ENCODE measurements at places on chromosomes 1 and 21.

DNA sequence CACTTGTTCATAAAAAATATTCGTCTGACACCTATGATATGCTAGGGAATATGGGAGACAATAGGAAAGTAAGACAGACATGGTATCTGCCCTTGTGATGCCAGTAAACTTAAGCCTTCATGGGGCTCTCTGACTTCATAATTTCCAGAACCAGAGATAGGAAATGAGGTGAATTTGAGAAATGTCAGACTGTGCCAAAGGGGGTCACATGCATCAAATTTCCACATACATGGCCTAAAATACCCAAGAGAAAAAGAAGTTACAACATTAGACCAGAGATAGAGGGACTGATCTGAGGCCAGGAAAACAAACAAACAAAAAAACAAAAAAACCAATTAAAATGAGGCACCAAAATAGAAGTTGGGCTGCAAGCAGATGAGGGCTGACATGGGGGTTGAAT lies 75.7 kb downstream of the DISC1 start:
- no peaks in the 10 kb centered on the region for H3K36me3 ChIP-seq
- H3K27me3 ChIP-seq: no peaks in the 10 kb centered on the region
- H3K4me3 ChIP-seq: no peak overlapping the region
- no peak for DNase-seq
- no peak overlapping the region for H3K27ac ChIP-seq
- H3K4me1 ChIP-seq: peaks cover 3% of the 10 kb centered on the region

GRCh38 chr1:11380500-11380899 lies 98.5 kb upstream of the DISP3 start:
- DNase-seq: no peak
- H3K4me3 ChIP-seq: no peak overlapping the region
- H3K36me3 ChIP-seq: no peaks in the 10 kb centered on the region

DNA sequence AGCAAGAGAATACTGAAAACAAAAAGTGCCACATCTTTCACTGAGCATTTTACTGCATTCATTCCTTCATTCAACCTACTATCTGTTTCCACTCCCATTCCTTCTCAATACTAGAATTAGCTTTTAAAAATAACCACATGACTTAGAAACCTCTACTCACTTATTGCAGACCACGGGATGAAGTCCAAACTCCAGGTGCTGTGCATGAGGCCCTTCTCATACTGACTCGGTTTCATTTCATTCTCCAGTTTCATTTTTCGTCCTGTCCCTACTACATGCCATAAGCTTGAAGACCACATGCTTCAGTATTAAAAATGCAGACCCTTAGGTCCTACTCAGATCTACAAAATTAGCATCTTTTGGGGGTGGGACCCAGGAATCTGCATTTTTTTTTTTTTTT lies 2.3 kb upstream of the BACH1 start:
- no peaks in the 10 kb centered on the region for H3K36me3 ChIP-seq
- no peak overlapping the region for H3K4me3 ChIP-seq
- DNase-seq: no peak
- H3K4me1 ChIP-seq: peaks cover 12% of the 10 kb centered on the region

DNA sequence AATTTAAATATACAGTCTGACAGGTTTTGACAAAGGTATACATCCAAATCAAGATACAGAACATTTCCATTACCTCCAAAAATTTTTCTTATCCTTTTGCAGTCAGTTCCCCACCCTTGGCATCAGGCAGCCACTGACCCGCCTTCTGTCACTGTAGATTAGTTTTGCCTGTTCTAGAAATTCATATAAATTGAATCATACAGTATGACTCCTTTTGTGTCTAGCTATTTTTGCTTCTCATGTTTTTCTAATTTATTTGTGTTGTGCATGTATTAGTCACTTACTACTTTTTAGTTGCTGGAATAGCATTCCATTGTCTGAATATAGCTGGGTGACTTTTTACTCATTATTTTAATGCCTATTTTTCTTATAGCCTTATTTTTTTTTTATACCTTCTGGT lies 3.8 kb downstream of the UTP25 start:
- H3K36me3 ChIP-seq: no peaks in the 10 kb centered on the region
- H3K4me3 ChIP-seq: no peak overlapping the region
- no peak overlapping the region for H3K27ac ChIP-seq
- H3K27me3 ChIP-seq: no peaks in the 10 kb centered on the region

- H3K4me1 ChIP-seq: no peaks in the 10 kb centered on the region
- DNase-seq: peak; percentile 24
- no peaks in the 10 kb centered on the region for H3K27me3 ChIP-seq
- H3K4me3 ChIP-seq: no peak overlapping the region
- no peak overlapping the region for H3K27ac ChIP-seq
Observed at GRCh38 chr1:246450611-246451251, 56.3 kb downstream of the SMYD3 start.

DNA sequence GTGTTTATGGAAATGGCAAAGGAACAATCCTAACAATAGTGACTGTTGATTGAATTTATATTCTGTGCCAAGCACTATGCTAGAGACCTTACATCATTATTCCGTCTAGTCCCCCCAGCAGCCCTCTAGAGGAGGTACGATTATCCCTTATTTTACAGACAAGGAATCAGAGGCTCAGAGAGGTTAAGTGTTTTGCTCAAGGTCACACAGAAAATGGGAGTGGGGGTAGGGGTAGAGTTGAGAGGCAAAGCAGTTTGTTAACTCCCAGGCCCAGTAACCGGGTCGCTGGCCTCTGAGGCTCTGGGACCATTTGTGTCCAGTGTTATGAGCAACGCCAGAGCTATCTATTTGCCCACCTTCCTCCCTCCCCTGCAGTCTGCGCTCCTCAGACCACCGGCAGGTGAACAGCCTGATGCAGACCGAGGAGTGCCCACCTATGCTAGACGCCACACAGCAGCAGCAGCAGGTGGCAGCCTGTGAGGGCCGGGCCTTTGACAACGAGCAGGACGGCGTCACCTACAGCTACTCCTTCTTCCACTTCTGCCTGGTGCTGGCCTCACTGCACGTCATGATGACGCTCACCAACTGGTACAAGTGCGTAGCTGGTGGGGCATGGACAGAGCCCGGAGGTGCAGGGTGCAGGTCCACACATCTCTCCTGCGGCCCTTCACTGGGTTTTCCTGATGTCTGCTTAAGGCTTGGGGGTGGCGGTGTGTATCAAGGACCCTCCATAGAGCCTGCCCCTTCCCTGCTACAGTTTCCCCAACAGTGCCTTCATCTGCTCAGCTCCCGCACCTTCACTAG lies 19.8 kb downstream of the SERINC2 start:
- peaks cover 16% of the 10 kb centered on the region for H3K36me3 ChIP-seq
- no peaks in the 10 kb centered on the region for H3K27me3 ChIP-seq
- no peak overlapping the region for H3K4me3 ChIP-seq
- no peak overlapping the region for H3K27ac ChIP-seq

- peak; percentile 31 for DNase-seq
- peak overlapping the region; percentile 80 for H3K27ac ChIP-seq
- no peak overlapping the region for H3K4me3 ChIP-seq
Observed at GRCh38 chr21:46060596-46061061, 37.3 kb upstream of the COL6A2 start.

GRCh38 chr1:163928069-163928468 lies 606.3 kb downstream of the NUF2 start:
- no peak for DNase-seq
- H3K4me3 ChIP-seq: no peak overlapping the region
- no peaks in the 10 kb centered on the region for H3K4me1 ChIP-seq

DNA sequence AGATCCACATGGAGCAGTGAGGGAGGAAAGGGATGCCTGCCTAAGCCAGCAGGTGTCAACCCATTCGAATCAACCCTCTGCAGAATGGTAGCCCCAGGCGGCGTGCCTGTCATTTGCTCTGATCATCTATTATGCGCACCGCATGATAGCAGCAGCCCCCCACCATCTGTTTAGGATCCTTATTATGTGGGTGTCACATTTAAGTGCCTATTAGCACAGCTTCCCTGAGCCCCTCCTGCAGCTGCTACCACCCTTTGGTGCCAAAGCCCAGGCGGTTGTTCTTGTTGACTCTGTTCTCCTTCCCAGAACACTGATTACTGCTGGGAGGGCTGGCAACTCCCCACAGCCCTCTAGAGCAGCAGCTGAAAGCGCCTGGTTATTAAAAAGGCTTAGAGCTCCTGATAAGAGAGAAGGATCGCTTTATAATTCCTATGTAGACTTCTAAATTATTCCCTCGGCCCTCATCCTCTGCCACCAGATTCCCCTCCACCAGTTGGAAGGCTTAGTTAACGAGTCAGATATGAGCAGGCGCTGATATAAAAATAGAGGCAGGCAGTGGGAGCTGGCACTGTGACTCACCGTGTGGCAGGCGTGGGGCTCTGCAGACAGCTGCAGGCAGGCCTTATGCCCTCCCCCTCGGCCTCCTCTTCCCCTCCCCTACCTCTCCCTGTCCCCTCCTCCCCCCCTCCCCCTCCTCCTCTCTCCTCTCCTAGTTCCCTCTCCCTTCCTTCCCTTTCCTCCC lies 23.0 kb downstream of the ACTA1 start:
- peaks cover 42% of the 10 kb centered on the region for H3K27me3 ChIP-seq
- H3K27ac ChIP-seq: no peak overlapping the region
- no peak overlapping the region for H3K4me3 ChIP-seq
- peaks cover 17% of the 10 kb centered on the region for H3K4me1 ChIP-seq
- no peak for DNase-seq

GRCh38 chr1:62870148-62870547 lies 86.2 kb downstream of the ATG4C start:
- DNase-seq: no peak
- no peaks in the 10 kb centered on the region for H3K27me3 ChIP-seq
- no peaks in the 10 kb centered on the region for H3K36me3 ChIP-seq

DNA sequence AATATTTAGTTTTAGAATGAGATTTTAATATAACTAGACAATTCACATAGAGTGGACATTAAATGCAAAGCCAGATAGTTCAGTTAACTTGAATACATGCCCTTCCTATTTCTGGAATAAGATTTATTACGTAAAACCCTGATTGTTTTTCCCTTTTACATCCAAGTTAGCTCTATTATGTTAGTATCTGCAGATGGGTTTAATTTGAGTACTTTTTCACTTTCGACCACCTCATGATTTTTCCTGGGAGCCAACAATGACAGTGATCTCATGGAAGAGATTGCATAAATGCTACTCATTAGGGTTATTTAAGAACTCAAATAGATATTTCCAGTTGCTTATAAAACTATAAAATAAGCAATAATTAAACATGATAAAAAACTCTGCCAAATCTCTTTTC lies 199.4 kb upstream of the PTGFR start:
- no peak overlapping the region for H3K4me3 ChIP-seq
- no peak for DNase-seq
- no peaks in the 10 kb centered on the region for H3K27me3 ChIP-seq
- no peak overlapping the region for H3K27ac ChIP-seq
- no peaks in the 10 kb centered on the region for H3K36me3 ChIP-seq

- H3K27me3 ChIP-seq: no peaks in the 10 kb centered on the region
- H3K4me3 ChIP-seq: no peak overlapping the region
Observed at GRCh38 chr1:212630158-212630900, 21.8 kb downstream of the ATF3 start.

DNA sequence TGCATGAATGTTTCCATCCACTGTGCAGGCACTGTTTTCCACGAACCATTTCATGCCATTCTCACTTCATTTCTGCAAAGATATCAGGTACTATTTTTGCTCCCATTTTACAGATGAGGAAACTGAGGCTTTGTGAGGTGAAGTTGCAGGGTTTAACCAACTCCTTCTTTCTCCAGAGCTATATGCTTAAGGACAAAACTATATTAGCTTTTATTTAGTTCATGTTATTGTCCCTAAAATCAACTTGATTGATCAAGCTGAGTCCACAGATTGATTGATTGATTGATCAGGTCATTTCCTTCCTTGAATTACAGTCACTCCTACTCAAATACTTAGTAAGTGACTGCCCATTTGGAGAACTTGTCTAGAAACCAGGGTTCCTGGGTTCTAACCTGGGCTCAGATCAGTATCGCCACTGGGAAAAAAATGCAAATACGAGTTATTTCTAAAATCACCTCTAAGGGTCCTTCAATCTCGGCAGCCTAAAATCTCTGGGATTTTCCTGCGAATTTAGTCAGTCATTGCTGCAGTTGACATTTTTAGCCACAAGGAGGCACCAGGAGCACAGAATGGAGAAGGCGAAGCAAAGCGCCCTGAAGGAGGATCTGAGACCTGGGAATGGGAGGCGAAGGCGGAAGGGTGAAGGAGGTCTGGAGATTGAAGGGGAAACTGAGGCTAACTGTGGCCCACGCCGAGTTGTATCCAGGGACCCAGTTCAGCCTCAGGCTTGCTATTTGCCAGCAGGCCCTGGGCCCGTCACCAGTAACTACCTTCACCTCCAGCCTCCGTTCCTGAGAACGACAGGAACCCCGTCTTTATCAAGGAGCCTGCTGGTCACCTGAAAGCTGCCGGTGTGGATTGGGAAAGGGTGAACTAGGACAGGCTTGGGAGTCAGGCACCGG lies 14.3 kb upstream of the MUL1 start:
- no peak overlapping the region for H3K4me3 ChIP-seq
- no peaks in the 10 kb centered on the region for H3K36me3 ChIP-seq
- peak; percentile 61 for DNase-seq
- no peak overlapping the region for H3K27ac ChIP-seq

- DNase-seq: peak; percentile 36
- H3K4me3 ChIP-seq: peak overlapping the region; percentile 88
- no peaks in the 10 kb centered on the region for H3K36me3 ChIP-seq
- H3K27ac ChIP-seq: peak overlapping the region; percentile 89
- peaks cover 73% of the 10 kb centered on the region for H3K4me1 ChIP-seq
Observed at GRCh38 chr1:51517361-51518032, 1.6 kb downstream of the EPS15 start.

DNA sequence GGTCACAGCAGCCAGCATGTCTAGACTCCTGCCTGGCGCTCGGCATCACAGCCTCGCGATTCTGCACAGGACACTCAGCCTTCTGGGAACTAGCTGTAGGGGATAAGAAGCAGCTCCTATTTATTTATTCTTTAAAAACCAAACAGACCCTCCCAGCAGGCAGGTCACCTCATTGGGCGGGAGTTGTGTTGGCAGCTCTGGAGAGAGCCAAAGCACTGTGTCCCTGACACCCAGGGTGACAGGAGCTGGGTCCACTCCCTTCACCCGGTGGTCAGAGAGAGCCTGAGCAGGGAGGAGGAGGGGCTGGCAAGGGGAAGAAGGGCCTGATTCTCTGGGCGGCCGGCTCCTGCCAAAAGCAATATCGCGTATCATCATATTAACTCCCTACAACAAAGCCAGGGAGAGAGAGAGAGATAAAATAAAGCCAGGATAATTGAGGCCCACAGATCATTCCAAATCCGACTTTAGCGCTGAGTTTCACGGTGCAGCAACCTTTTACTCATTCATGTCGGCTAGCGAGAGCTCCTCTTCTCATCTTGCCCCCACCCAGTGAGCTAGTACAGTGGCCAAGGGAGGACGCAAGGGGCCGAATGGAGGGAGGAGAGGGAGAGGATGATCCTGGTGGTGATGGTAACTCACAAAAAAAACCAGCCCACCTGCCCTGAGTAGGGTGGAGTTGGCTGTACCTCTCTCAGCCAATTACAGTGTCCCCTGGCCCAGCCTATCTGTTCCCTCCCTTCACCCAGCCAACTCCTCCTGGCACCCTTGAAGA lies 79.8 kb upstream of the IFFO2 start:
- no peak overlapping the region for H3K4me3 ChIP-seq
- peaks cover 15% of the 10 kb centered on the region for H3K27me3 ChIP-seq
- no peak for DNase-seq
- H3K4me1 ChIP-seq: no peaks in the 10 kb centered on the region
- H3K27ac ChIP-seq: no peak overlapping the region
- no peaks in the 10 kb centered on the region for H3K36me3 ChIP-seq

GRCh38 chr1:178510155-178510554 lies 2.8 kb upstream of the TEX35 start:
- H3K27me3 ChIP-seq: no peaks in the 10 kb centered on the region
- H3K4me1 ChIP-seq: no peaks in the 10 kb centered on the region
- H3K36me3 ChIP-seq: no peaks in the 10 kb centered on the region
- H3K4me3 ChIP-seq: no peak overlapping the region
- DNase-seq: no peak
